ENCODE measurements at places on chromosomes 11 and 22. TPM values are rescaled to one million over a fixed set of nuclear protein-coding genes. Genes with fewer than 3 reads are reported as not detected.

The DKK3 gene
- 62.8 TPM for total RNA-seq

The OR8K5 gene
- not detected for total RNA-seq

GRCh38 chr11:37394236-37394870 lies 796.3 kb upstream of the RAG2 start:
- no peak for DNase-seq

DNA sequence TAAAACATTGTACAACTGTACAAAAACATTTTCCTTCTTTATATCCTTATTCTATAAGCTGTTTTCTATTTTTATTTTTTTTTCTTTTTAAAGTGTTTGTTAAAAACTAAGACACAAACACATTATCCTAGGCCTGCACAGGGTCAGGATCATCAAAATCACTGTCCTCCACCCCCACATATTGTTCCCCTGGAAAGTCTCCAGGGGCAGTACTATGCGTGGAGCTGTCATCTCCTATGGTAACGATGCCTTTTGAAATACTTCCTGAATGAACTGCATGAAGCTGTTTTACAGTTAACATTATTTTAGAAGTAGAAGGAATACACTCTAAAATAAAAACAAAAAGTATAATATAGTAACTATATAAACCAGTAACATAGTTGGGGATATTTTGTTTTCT lies 67.2 kb downstream of the ZC3H12C start:
- DNase-seq = no peak

- DNase-seq = no peak
Measured at GRCh38 chr11:43941257-43941994, 1.0 kb upstream of the C11orf96 start.

Data from ovary (tissue), 10 donors.